ENCODE measurements at places on chromosomes 12 and 14. TPM values are rescaled to one million over a fixed set of nuclear protein-coding genes. Genes with fewer than 3 reads are reported as not detected.

The ETFBKMT gene
- total RNA-seq: 0.94 TPM

The RAB15 gene
- total RNA-seq: 4.7 TPM

The HELB gene
- 30.4 TPM for total RNA-seq

The C14orf180 gene
- not detected for total RNA-seq

The ALDH1L2 gene
- 0.47 TPM for total RNA-seq

The MMP19 gene
- not detected for total RNA-seq

The MYBPC1 gene
- total RNA-seq: not detected

The LRP1-AS gene
- not detected for total RNA-seq

The LMNTD1 gene
- total RNA-seq: not detected

The SYNDIG1L gene
- 0.13 TPM for total RNA-seq

The ABCD2 gene
- total RNA-seq: 22.9 TPM

The PSMC1 gene
- total RNA-seq: 57.9 TPM

The KSR2 gene
- not detected for total RNA-seq

The CLEC14A gene
- total RNA-seq: not detected

The TAS2R7 gene
- not detected for total RNA-seq

The OR6C2 gene
- not detected for total RNA-seq

The SPTLC2 gene
- total RNA-seq: 26.0 TPM

The OR6C70 gene
- not detected for total RNA-seq

The CKAP4 gene
- total RNA-seq: 13.7 TPM

The ZDHHC22 gene
- total RNA-seq: not detected
